M059J (cell line): ENCODE measurements at places on chromosomes 5 and 9. TPM values are rescaled to one million over a fixed set of nuclear protein-coding genes. Genes with fewer than 3 reads are reported as not detected.

The NR5A1 gene
- 0.02 TPM in 1 of 2 replicates, not detected in the other for total RNA-seq

The FRMD3 gene
- 5.0 and 5.8 TPM in 2 replicates for total RNA-seq

The GARIN3 gene
- not detected in 2 replicates for total RNA-seq

The GSN gene
- 142 and 207 TPM in 2 replicates for total RNA-seq

The TAF1L gene
- 0.02 TPM in 2 replicates for total RNA-seq

The HMMR gene
- 57.0 and 74.7 TPM in 2 replicates for total RNA-seq

The IFNA13 gene
- not detected in 2 replicates for total RNA-seq

The PCA3 gene
- not detected in 2 replicates for total RNA-seq

The LCN15 gene
- not detected in 2 replicates for total RNA-seq

The DBH gene
- not detected in 2 replicates for total RNA-seq

The ROPN1L gene
- 0.30 and 3.0 TPM in 2 replicates for total RNA-seq

The ADAMTS2 gene
- 0.02 TPM in 1 of 2 replicates, not detected in the other for total RNA-seq

The SH2D3C gene
- 0.12 TPM in 1 of 2 replicates, not detected in the other for total RNA-seq

The IRX2 gene
- not detected in 2 replicates for total RNA-seq

The SPATA31A5 gene
- not detected in 2 replicates for total RNA-seq
